ENCODE measurements at places on chromosomes 5 and 9. TPM values are rescaled to one million over a fixed set of nuclear protein-coding genes. Genes with fewer than 3 reads are reported as not detected.

Gene G3BP1
- 68.5 TPM for total RNA-seq

Gene GFRA3
- total RNA-seq, result 3.9 TPM

Gene TXNDC8
- not detected for total RNA-seq

Gene PSMB7
- total RNA-seq, result 161 TPM

Gene TRIM36
- 1.4 TPM for total RNA-seq

Gene HABP4
- 23.5 TPM for total RNA-seq

Gene SLC4A9
- not detected for total RNA-seq

Gene N4BP3
- total RNA-seq, result 3.0 TPM

Gene PCDHGC4
- 7.5 TPM for total RNA-seq

Gene CLTB
- total RNA-seq, result 163 TPM

- H3K27me3 ChIP-seq, result no peaks in the 10 kb centered on the region
- no peaks in the 10 kb centered on the region for H3K36me3 ChIP-seq
- peak; percentile 84 for DNase-seq
- peak overlapping the region; percentile 24 for H3K27ac ChIP-seq
- no peak overlapping the region for H3K4me3 ChIP-seq
- no peaks in the 10 kb centered on the region for H3K4me1 ChIP-seq
These were observed 82.2 kb upstream of the ICE1 start for GRCh38 chr5:5340206-5340729.

DNA sequence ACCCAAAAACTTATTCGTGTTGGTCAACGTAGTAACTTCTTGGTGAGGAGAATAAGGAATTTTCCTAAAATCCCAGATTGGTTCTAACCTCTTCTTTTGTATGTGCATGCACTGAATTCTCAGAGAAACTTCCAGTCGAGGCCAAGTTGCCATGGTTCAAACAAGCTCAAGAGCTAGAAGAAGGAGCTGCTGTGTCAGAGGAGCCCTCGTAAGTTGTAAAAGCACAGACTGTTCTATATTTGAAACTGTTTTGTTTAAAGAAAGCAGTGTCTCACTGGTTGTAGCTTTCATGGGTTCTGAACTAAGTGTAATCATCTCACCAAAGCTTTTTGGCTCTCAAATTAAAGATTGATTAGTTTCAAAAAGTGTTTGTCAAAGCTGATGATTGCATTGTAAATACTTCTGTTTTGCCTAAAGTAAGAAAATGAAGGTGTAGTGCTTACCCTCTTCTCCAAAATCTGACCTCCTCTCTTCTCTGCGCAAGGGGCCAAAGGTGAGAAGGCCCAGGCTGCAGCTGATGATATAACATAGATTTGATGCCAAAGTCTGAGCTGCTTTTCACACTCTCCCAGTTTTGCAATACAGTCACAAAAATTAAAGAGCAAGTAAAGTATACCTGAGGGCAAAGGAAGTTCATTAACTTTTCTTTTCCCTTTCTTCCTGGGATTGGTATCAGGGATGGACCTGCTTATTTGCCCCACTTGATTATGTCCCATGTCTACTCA lies 210.8 kb downstream of the ADAMTSL1 start:
- DNase-seq, result peak; percentile 79
- peaks cover 17% of the 10 kb centered on the region for H3K4me1 ChIP-seq
- H3K36me3 ChIP-seq, result no peaks in the 10 kb centered on the region
- H3K27ac ChIP-seq, result peak overlapping the region; percentile 68

- no peak overlapping the region for H3K4me3 ChIP-seq
- no peak overlapping the region for H3K27ac ChIP-seq
- H3K27me3 ChIP-seq, result no peaks in the 10 kb centered on the region
- H3K36me3 ChIP-seq, result no peaks in the 10 kb centered on the region
- no peak for DNase-seq
These were observed 108.1 kb upstream of the IL6ST start for GRCh38 chr5:56102889-56103288.

DNA sequence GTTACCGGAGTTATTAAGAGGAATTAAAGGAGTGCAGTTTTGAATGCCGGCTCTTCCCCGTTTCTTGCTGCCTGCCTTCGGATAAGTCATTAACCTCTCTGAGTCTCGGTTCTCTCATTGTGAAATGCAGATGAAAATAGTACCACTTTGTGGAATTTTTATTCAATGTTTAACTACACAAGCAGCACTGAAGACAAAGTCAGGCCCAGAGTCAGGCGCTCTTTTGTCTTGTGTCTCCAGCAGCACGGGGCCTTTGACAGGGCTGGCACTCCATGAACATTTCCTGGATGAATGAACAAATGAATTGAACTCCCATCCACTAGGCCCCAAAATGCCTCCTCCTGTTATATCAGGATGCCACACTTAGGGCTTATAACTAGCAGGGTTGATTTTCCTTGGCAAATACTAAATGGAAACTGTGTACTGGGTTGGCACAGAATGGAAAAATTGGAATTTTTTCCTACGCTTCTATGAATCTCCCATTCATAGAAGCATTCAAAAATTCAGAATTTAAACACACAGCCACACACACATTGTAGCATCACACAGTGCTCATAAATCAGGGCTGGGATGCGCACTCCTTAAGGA lies 332.8 kb downstream of the MLLT3 start:
- no peak overlapping the region for H3K4me3 ChIP-seq
- no peaks in the 10 kb centered on the region for H3K27me3 ChIP-seq

GRCh38 chr5:169577951-169578350 lies 5.6 kb upstream of the SPDL1 start:
- no peak for DNase-seq
- peaks cover 2% of the 10 kb centered on the region for H3K4me1 ChIP-seq
- H3K4me3 ChIP-seq, result no peak overlapping the region
- peak overlapping the region; percentile 21 for H3K27ac ChIP-seq
- no peaks in the 10 kb centered on the region for H3K36me3 ChIP-seq
- H3K27me3 ChIP-seq, result no peaks in the 10 kb centered on the region

DNA sequence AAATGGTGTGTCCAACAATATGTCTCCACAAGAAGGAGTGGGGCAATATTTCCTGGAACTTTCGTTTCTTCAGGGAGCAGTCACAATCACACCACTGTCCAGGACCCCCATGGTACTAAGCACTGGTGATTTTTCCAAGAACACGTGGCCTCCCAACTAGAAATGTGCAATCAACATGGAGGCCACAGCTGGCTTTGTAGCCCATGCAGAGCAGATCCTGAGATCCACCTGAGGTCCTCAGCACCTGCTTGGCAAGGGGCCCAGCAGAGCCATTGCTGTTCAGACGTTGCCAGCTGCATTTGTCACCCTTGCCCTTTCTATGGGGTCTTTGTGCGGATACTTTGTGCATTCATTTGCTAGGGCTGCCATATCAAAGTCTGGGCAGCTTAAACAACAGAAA lies 334.5 kb upstream of the IRX4 start:
- H3K4me1 ChIP-seq, result no peaks in the 10 kb centered on the region
- H3K27ac ChIP-seq, result no peak overlapping the region
- no peaks in the 10 kb centered on the region for H3K27me3 ChIP-seq
- H3K4me3 ChIP-seq, result no peak overlapping the region

DNA sequence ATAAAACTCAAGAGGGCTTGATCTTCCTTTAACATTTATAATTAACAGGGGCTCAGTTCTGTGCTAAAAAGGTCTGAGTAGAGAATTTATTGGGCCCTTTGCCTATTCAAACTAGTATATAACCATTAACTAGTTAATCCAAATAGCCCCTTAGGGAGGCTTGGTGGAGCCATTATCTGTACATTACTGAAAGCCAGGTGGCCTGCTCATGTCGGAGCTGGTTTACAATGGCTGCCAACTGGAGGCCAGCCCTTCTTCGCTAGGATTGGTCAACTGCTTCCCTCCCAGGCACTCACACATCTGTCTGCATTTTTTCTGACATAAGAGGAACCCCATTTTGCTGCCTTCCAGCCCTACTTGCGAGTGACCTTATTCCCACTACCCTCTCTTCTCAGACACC lies 30.4 kb upstream of the NDFIP1 start:
- H3K36me3 ChIP-seq, result no peaks in the 10 kb centered on the region
- DNase-seq, result no peak
- no peaks in the 10 kb centered on the region for H3K27me3 ChIP-seq

GRCh38 chr9:80622508-80622907 lies 1050.7 kb downstream of the TLE4 start:
- H3K4me3 ChIP-seq, result no peak overlapping the region
- no peaks in the 10 kb centered on the region for H3K4me1 ChIP-seq
- H3K27me3 ChIP-seq, result no peaks in the 10 kb centered on the region
- H3K36me3 ChIP-seq, result no peaks in the 10 kb centered on the region

DNA sequence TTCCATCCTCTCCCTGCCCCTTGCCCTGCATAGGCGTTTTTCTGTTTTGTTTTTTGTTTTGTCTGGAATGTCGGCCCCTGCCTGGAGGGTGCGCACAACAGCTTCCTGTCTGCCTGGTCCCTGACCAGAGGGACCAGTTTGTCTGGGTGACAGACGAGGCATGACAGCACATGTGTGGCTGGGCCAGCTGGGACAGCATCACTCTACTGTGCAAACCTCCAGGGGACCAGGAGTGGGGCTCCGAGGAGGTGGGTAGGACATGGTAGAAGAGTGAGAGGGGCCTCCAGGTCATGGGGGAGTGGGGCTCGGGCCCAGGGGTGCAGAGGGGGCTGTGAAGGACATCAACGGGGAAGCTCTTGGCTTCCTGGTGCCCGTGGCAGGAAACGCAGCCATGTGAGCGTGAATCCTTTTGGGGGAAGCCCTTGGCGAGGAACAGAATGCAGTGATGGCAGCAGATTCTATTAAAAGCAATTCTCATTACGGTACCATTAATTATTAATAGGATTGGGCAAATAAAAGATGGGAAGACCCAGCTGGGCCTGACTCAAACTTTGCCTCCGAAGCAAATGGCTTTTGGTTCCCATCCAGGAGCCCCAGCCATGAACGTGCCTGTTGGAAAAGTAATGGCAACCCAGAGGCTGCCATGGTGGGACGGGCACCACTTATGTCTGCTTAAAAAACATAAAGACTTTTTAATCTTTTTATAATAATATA lies 184.4 kb upstream of the IER5L start:
- H3K4me3 ChIP-seq, result no peak overlapping the region
- DNase-seq, result no peak
- H3K36me3 ChIP-seq, result no peaks in the 10 kb centered on the region
- H3K27ac ChIP-seq, result no peak overlapping the region
- H3K4me1 ChIP-seq, result no peaks in the 10 kb centered on the region
- no peaks in the 10 kb centered on the region for H3K27me3 ChIP-seq

- H3K27me3 ChIP-seq, result no peaks in the 10 kb centered on the region
- no peaks in the 10 kb centered on the region for H3K36me3 ChIP-seq
- DNase-seq, result no peak
- H3K4me1 ChIP-seq, result peaks cover 27% of the 10 kb centered on the region
- H3K27ac ChIP-seq, result peak overlapping the region; percentile 98
- peak overlapping the region; percentile 80 for H3K4me3 ChIP-seq
These were observed 960 bp downstream of the CANX start for GRCh38 chr5:179699616-179700237.

DNA sequence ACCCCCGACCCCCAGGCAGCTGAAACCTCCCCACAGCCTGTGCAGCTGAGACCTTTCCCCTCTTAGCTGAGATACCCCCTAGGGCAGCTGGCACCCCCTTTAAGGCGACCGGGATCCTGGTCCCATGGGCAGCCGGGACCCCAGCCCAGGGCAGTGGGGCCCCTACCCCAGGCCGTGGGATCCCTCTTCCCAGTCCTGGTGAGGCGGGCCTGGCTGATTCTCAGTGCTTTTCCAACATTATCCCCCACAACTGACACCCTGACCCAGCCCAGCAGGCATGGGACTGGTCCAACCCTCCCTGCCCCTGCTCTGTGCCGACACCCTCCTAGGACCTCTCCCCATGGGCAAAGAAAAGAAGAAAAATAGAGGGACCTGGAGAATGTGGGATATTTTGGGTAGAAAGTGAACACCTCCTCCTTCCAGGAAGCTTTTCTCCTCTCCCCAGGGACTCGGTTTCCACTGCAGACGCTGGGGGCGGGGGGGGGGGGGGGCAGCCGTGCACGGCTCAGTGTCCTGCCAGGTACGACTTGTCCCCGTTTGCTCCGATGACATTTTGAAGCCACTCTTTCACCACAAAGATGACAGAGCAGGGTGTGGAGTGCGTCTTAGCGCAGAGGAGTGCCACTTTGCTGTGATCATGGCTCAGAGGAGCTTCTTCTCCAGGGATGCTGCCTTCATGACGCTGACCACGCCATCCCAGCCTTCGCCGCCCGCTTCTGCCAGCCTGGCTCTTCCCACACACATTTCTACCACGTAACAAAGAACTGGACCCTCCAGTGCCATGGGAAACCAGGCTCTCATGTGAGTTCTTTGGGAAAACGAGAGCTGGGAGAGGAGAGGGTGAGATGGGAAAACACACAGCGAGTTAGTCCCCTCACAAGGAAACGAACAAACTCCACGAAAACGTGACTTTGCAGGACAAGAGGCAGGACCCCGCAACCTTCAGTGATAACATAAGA lies 47.5 kb downstream of the MRPL36 start:
- no peaks in the 10 kb centered on the region for H3K36me3 ChIP-seq
- no peak overlapping the region for H3K27ac ChIP-seq
- peaks cover 13% of the 10 kb centered on the region for H3K27me3 ChIP-seq

DNA sequence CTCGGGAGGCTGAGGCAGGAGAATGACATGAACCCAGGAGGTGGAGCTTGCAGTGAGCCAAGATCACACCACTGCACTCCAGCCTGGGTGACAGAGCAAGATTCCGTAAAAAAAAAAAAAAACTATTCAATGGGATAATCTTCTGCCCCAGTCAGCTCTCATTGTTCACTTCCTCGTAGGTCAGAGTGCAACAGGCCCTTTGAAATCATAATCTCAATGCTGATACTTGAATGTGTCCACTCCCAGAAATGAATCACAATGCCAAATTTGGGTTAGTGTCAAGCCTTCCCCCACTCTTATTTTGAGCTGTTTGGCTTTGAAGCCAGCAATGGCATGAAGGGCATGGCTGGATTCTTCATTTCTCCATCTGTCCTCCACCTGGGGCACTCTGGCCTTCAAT lies 610.3 kb upstream of the KLF4 start:
- DNase-seq, result no peak
- no peak overlapping the region for H3K4me3 ChIP-seq
- no peaks in the 10 kb centered on the region for H3K36me3 ChIP-seq
- H3K27me3 ChIP-seq, result no peaks in the 10 kb centered on the region
- H3K27ac ChIP-seq, result no peak overlapping the region

- H3K27me3 ChIP-seq, result no peaks in the 10 kb centered on the region
- no peak overlapping the region for H3K4me3 ChIP-seq
- H3K4me1 ChIP-seq, result peaks cover 20% of the 10 kb centered on the region
- peak overlapping the region; percentile 88 for H3K27ac ChIP-seq
- DNase-seq, result no peak
These were observed 35.1 kb downstream of the NDST1 start for GRCh38 chr5:150542933-150543445.

- peak overlapping the region; percentile 29 for H3K27ac ChIP-seq
- no peaks in the 10 kb centered on the region for H3K4me1 ChIP-seq
- H3K36me3 ChIP-seq, result no peaks in the 10 kb centered on the region
- DNase-seq, result no peak
These were observed 56.9 kb upstream of the COL15A1 start for GRCh38 chr9:98886691-98887229.
